ENCODE measurements at places on chromosomes 7 and 10.

- DNase-seq, result no peak
Observed at GRCh38 chr10:62243647-62243997, 25.0 kb downstream of the RTKN2 start.

- no peak for DNase-seq
Observed at GRCh38 chr7:69517985-69518704, 80.1 kb upstream of the AUTS2 start.

DNA sequence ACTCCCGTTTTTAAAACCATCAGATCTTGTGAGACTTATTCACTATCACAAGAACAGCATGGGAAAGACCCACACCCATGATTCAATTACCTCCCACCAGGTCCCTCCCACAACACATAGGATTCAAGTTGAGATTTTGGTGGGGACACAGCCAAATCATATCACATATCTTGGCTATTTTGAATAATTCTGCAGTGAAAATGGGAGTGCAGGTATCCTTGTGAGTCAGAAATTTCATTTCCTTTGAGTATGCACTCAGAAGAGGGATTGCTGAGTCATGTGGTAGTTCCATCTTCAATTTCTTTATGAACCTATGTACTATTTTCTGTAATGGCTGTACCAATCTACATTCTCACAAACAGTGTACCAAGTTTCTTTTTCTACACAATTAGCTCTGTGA, 125.8 kb downstream of the ANKRD7 start:
- no peak for DNase-seq

DNA sequence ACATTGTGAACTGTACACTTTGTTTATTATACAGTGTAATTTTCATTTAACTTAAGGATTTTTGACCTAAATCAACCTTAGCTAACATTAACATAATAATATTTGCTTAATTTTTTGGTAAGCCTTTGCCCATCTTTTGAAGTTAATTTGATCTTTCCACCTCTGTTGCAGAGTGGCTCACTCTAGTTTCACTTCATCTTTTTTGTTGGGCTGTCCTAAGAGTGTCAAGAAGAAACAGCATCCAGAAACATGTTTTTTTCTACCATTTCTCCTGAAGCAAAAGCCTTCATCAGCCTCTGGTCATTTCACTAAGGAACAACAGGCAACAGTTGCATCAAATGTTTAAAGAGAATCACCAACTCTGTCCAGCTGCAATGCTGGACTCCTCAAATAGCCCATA, 824.7 kb downstream of the REEP3 start:
- no peak for DNase-seq

DNA sequence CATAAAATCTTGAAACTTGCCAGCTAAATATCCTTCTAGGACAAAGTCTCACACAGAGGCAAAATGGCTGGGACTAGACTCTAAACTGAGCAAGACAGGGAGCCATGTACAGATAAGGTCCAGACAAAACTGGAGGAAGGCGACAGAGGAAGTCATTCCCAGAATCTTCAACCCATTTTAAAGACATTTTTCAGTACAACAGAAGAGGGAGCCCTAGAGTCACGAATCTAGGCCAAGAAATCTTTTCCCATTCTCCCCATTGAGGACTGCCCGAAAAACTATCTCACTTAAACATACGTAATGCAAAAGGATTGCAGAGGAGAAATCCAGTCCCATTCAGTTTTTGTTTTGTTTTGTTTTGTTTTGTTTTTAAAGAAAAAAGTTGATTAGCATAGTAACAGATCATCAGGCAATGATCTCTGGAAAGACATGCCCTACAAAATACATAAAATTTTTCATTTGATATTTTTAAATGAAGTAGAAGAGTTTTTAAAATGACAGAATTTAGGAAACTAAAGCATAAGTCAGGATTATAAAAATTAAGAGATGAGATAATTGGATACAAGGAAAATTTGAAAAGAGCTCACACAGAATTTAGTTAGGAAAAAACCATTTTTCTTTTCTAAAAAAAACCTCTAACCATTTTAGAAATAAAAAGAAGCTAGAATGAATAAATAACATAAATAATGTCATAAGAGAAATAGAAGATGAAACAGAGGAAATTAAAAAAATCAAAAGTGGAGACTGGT, 16.9 kb upstream of the PRF1 start:
- DNase-seq, result peak; percentile 71

DNA sequence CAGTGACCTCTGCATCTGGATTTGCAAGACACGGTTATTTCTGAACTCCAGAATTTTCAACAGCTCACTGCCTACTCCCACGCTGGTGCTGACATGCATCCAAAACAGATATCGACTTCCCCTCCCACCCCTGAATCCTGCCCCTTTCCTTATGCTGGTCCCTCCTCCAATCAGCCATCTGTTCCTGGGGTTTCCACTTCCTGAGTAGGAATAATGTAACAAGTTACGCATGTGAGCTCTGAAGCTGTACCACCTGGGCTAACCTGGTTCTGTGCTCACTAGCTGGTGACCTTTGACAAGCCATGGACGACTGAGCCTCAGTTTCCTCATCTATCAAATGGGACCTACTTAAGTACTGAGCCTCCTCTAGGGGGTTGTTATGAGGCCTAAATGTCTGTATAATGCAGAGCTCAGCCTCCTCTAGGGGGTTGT, 1.7 kb upstream of the NCAPG2 start:
- DNase-seq, result no peak

DNA sequence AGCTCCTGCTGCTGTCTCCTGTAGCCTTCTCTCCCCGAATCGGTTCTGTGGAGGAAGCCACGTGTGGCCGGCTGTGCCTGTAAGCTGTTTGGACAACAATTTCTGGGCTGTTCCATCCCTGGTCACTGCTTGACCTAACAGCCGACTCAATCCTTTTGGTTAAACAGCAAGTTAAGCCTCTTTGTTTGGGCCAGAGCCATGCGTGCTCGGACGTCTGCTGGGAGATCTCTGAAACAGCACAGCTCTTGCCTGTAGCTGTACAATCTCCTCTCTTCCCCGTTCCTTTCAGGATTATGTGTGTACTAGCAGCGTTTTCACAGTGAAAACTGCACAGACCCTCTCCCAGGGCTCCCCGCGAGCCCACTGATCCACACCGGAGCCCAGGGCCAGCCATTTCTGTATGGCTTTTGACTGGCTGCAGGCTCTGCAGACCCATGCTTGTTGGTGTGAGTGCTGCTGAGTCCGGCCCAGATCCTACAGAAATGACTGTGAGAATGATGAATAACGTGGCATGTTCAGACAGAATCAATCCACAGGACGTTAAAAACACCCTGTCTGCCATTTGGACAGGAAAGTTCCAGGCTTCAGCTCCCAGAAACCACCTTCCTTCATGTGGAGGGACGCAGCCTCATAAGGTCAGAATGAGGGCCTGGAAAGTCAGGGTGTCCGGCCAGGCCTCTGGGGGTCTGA, 428.6 kb upstream of the ADARB2 start:
- no peak for DNase-seq

- DNase-seq, result no peak
Observed at GRCh38 chr7:140551355-140552239, 72.3 kb upstream of the MKRN1 start.

GRCh38 chr10:72096115-72097000, 8.0 kb upstream of the SPOCK2 start:
- DNase-seq, result peak; percentile 39

DNA sequence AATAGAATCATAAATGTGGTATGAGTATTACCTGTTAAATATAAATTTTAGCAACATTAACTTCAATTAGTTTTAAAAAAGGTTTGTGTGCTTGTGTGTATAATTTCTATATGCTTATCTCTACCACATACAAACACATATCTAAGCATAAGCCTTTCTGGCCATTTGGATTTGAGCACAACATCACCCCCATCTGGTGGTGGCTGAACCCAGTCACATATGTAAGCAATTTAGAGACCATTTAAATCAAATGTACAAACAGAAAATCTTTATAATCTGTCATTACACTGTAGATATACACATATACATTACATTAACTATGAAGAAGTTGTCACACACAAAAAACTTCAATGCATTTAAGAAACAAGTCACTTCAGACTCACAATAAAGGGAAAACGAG, 31.7 kb downstream of the GPR22 start:
- DNase-seq, result peak; percentile 38

DNA sequence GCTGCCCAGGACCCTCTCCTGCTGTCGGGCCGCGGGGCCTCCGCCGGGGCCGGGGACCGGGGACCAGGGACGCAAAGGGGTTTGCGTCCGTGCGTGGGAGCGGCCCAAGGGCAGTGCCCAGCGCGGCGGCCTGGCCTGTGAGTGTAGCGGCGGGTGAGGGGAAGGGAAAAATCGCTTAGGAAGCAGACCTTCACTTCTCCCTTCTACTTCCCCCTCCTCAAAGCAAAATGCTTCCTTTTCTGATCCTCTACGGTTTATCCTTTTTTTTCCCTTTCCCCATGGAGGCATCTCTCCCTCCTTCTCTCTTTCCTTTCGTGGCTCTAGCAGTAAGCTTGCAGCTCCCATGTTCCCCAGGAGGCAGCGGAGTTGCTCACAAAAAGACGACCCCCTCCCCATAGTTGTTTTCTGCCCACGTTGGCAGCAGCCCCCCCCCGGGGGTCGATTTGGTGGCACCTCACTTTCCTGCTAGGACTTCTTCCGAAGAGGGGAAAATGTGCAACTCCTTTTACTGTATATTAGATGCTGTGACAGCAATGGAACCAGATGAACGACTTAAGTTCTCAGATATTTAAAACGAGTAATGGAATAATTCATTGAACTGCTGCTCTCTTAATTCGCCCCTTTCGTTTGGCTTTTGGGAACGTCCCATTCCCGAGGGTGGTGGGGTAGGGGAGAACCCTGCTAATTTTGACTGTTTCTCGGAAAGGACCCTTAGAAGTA, 724 bp downstream of the CAPZA2 start:
- DNase-seq, result no peak

DNA sequence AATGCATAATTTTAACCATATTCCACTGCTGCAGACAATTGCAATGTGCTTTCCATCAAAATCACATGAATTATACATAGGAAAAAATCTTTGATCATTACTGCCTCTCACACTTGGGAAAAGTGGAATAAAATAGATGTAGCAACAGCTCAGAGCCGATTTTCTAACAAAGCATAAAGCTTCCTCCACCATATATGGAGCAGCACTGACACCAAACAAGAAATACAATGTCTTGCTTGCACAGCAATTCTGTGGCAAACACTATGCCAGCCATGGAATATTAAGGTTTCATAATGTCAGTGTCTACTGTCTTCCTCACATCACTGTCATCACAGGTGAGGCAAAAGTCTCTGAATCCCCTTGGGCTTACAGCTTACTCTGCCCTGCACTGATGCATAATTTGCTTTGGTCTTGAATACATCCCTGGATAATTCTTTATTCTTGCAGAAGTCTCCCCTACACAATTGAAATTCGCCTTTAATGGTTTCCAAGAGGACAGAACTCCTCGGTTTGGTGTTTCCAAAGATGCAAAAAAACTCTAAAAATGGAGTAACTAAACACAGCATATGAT, 198.5 kb downstream of the CACNA2D1 start:
- DNase-seq, result no peak

GRCh38 chr7:99005776-99006175, 127.4 kb downstream of the TRRAP start:
- DNase-seq, result no peak

DNA sequence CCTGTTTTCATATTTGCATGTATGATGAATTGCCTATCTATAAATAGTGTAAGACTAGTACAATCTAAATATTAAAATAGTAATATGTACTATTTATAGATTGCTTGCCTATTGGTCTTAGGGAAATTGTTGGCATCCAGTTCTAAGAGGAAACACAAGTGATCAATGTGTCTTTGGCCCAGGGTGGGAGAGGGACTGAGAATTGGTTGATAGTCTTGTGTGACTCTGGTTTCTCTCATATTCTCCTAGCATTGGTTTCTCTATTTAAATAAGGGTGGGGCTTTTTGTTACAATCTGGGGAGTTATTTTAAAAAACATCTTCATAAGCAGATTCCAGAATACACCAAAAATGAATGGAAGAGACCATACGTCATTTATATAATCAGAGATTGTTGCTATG, 250.1 kb downstream of the EXOC4 start:
- no peak for DNase-seq

GRCh38 chr7:134339475-134339874, 22.7 kb upstream of the SLC35B4 start:
- no peak for DNase-seq

GRCh38 chr10:132021504-132022143, 39.9 kb upstream of the BNIP3 start:
- no peak for DNase-seq

GRCh38 chr7:159017210-159017609, 127.5 kb downstream of the VIPR2 start:
- no peak for DNase-seq

GRCh38 chr7:117163101-117163500, 159.8 kb downstream of the WNT2 start:
- DNase-seq, result peak; percentile 28

- DNase-seq, result peak; percentile 81
Observed at GRCh38 chr10:3668276-3668965, 116.6 kb downstream of the KLF6 start.

- no peak for DNase-seq
Observed at GRCh38 chr7:108205311-108205710, 75.2 kb upstream of the LAMB4 start.

GRCh38 chr10:28367929-28368484, 65.1 kb upstream of the MPP7 start:
- DNase-seq, result peak; percentile 20

DNA sequence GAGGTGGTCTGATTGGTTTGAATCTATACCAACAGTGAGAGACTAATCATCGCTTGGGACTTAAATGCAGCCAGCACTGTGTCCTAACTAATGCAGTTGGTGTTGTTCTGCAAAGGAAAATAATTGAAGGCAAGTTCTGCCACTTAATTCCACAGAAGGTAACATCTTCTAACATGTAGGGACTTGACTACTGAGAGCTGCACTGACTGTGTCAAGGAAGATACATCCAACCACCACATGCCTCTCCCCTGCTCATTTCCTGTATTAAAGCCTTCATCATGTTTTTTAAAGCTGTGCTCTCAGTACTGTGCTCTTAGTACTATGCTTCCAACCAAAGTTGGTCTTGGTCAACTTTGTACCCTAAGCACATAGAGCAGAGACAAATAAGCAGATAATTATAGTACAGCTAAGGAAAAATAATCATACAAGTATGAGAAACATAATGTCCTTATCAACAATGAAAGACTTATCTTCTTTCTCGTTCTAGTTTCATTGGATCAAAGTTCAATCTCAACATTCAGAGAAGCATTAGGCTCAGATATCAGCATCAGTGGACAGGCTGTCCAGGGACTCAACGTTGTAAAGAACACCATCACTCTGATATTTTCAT, 2.8 kb upstream of the CYP3A4 start:
- DNase-seq, result no peak

- no peak for DNase-seq
Observed at GRCh38 chr10:78045237-78045636, 11.6 kb downstream of the RPS24 start.

- DNase-seq, result no peak
Observed at GRCh38 chr10:12896251-12896650, 105.3 kb downstream of the CCDC3 start.

- DNase-seq, result no peak
Observed at GRCh38 chr7:155521743-155522398, 24.5 kb downstream of the CNPY1 start.

- no peak for DNase-seq
Observed at GRCh38 chr7:129167817-129168216, 20.6 kb upstream of the SMO start.

- DNase-seq, result no peak
Observed at GRCh38 chr7:121623130-121623872, 227.2 kb upstream of the FAM3C start.

Data from EL (cell line).